Spleen (tissue), 13 donors: ENCODE measurements at places on chromosomes 4 and X. TPM values are rescaled to one million over a fixed set of nuclear protein-coding genes. Genes with fewer than 3 reads are reported as not detected.

The SPANXA1 gene
- total RNA-seq, result not detected

The GALNTL6 gene
- 7.3 TPM for total RNA-seq

The PHKA1 gene
- total RNA-seq, result 7.6 TPM

The CENPVL1 gene
- not detected for total RNA-seq

The CPE gene
- total RNA-seq, result 1.5 TPM

The PWWP3B gene
- not detected for total RNA-seq

The CLDN34 gene
- not detected for total RNA-seq

The PCDH18 gene
- 15.6 TPM for total RNA-seq

The DDX53 gene
- total RNA-seq, result not detected

The ANXA10 gene
- total RNA-seq, result not detected

The DKK2 gene
- total RNA-seq, result 0.46 TPM
